ENCODE measurements at places on chromosomes 5 and 9.
A peak's percentile ranks its signal among the peaks of the same experiment; 100 is the strongest.

DNA sequence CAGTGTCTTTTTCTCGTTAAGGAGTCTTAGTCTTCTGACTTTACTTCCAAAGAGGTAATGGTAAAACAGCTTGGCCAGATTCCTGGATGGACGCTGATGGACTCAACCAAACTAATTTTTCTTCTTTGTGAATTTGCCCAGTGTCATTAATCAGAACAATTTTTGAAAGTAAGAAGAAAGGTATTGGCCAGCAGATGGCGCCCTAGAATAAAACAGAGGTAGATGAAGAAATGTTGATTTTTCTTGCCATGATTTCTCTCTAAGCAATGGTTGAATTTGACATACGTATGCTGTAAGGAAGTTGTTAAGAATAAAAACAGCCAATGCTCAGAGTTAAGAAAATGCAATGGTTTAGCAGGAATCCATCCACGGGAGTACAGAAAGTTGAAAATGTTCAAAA, 500.0 kb downstream of the DIRAS2 start:
- DNase-seq: peak; percentile 84

DNA sequence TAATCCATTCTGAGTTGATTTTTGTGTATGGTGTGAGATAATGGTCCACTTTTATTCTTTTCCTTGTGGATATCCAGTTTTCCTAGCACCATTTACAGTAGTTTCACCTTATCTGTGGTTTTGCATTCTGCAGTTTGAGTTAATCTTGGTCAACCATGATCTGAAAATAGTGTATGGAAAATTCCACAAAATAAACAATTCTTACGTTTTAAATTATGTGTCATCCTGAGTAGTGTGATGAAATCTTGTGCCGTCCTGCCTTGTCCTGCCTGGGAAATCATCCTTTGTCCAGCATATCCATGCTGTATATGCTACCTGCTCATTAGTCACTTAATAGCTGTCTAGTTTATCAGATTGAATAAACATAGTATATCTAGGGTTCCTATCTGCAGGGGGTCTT, 42.1 kb downstream of the CDC42SE2 start:
- no peak for DNase-seq

DNA sequence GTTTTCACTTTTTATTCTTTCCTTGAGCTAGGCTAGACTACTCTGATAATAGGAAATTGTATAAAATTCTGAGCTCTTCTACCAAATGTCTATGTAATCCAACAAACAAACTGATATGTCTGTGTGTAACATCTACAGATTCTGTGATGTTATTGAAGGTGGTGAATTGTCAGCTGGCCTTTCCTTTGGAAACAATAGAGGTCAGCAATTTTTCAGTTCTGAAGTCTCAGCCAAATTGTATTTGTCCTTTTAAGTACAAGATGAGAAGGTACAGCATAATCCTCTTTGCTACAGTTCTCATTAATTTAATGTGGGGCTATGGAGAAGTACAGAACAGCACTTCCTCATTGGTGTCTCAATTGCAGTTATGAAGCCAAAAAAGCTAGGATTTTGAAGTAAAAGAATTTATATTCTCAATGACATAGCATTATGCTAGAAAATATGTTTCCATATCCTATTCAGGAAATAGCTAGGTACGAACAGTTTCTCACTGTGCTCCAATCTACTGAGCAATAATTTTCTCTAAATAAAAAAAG, 198.0 kb downstream of the HINT1 start:
- no peak for DNase-seq

GRCh38 chr9:83596899-83597504, 25.9 kb upstream of the IDNK start:
- peak; percentile 21 for DNase-seq

GRCh38 chr9:72935595-72935994, 17.3 kb downstream of the ALDH1A1 start:
- DNase-seq: no peak

DNA sequence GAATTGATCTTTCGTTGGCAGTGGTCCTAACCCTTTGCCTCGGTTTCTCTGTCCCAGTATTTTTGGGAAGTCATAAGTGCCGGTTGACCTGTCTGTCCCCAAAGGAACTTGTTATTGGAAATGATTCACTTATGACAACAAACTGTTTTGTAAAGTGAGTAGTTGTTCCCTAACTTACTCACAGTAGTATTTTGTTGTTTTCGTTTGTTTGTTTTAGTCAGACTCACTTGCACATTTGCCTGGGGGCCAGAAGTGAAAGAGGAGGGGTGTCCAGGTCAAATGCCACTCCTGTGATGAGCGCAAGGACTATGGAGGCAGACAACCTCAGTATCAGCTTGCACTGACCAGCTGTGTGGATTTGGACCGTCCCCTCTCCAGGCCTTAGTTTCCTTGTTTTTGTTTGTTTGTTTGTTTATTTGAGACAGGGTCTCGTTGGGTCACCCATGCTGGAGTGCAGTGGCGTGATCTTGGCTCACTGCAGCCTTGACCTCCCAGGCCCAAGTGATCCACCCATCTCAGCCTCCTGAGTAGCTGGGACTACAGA, 47.3 kb downstream of the ANKRD55 start:
- DNase-seq: no peak

DNA sequence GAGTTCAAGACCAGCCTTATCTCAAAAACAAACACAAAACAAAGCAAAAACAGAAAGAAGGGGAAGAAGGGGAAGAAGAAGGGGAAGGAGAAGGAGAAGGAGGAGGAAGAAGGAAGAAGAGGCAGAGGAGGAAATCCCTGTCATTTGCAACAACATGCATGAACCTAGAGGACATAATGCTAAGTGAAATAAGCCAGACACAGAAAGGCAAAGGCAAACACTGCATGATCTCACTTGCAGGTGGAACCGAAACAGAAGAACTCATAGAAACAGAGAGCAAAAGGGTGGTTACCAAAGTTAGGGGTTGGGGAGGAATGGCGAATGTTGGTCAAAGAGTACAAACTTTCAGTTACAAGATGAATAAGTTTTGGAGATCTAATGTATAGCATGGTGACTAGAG, 135.4 kb downstream of the UGCG start:
- no peak for DNase-seq

GRCh38 chr5:180018347-180019060, 53.1 kb downstream of the RNF130 start:
- DNase-seq: no peak

DNA sequence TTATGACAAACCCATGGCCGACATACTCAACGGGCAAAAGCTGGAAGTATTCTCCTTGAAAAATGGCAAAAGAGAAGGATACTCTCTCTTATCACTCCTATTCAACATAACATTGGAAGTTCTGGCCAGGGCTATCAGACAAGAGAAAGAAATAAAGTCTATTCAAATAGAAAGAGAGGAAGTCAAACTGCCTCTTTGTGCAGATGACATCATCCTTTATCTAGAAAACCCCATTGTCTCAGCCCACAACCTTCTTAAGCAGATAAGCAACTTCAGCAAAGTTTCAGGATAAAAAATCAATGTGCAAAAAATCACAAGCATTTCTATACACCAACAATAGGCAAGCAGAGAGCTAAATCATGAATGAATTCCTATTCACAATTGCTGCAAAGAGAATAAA, 1799.9 kb upstream of the ACO1 start:
- no peak for DNase-seq

- DNase-seq: no peak
Measured at GRCh38 chr5:76403766-76404222, 709 bp downstream of the IQGAP2 start.

DNA sequence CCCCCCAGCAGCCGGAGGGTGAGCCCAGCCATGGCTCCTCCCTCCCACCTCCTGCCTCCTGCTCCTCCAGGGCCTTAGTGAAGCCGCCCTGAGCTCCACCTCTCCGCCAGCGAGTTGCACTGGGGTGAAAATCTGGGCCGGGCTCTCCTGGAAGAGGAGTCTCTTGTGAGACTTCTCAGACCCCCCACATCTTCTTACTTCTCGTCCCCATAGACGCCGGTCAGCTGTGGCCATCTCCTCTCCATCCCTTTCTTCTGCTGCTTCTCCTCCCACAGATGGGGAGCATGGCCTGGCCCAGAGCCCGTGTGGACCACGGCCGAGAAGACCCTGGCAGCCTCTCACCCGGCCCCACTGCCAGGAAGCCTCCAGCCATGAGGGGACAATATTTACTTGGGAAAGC, 17.3 kb downstream of the OLFM1 start:
- DNase-seq: no peak

DNA sequence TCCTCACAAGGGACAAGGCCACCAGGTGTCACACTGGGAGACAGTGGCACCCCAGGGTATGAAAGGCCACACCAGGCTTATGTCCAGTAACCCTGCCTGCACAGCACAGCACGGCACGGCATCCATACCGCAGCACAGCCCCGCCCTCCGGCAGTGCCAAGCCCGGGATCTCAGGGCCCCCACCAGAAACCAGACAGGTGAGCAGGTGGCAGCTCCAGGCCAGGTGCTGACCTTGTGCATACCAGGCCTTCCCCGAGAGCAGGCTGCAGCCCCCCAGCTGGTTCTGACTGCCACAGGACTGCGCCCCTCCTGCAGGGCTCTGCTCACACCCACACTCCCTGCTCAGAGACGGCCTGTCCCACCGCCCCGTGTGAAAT, 56.5 kb downstream of the ADAMTS2 start:
- no peak for DNase-seq

- no peak for DNase-seq
Measured at GRCh38 chr5:167820101-167820990, 471.1 kb upstream of the WWC1 start.

- DNase-seq: peak; percentile 37
Measured at GRCh38 chr9:20623021-20623747, 885 bp upstream of the MLLT3 start.

DNA sequence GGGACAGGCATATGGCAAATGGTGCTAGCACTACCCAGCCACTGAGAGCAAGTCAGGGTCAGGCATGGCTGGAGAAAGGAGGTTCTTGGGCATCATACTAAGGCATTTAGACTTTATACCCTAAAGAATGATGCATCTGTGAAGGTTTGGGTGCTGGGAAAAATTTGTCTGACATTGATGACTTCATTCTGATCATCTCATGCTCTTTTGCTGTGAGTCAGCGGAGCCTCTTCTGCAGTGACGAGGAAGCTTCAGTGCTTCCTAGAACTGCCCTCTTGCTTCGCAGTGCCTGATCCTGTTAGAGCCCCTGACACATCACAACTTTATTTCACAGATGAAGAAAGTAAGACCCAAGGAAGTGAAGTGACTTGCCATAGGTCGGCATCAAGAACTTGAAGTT, 266.6 kb upstream of the GAS1 start:
- no peak for DNase-seq

GRCh38 chr9:21626493-21626892, 144.4 kb upstream of the IFNE start:
- no peak for DNase-seq

- no peak for DNase-seq
Measured at GRCh38 chr9:108225149-108225800, 630.5 kb downstream of the ACTL7B start.

DNA sequence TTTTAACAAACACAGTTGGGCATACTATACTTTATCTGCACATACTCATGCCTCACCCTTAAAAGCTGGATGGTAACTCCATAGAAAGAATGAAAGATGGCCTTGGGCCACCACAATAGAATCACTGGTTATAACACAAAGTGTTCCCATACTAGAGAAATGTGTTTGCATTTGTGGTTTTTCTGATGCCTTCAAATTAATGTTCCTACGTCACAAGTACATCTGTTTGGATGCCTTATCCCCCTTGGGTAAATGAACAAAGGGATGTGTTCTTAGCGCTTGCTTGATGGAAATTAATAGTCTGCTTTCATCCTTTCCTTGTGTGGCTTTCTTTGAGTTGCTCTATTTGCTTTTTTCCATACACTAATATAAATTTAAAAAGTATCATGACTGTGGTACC, 291.1 kb upstream of the PDE4D start:
- DNase-seq: no peak

GRCh38 chr9:19690128-19690527, 98.7 kb downstream of the SLC24A2 start:
- DNase-seq: no peak

DNA sequence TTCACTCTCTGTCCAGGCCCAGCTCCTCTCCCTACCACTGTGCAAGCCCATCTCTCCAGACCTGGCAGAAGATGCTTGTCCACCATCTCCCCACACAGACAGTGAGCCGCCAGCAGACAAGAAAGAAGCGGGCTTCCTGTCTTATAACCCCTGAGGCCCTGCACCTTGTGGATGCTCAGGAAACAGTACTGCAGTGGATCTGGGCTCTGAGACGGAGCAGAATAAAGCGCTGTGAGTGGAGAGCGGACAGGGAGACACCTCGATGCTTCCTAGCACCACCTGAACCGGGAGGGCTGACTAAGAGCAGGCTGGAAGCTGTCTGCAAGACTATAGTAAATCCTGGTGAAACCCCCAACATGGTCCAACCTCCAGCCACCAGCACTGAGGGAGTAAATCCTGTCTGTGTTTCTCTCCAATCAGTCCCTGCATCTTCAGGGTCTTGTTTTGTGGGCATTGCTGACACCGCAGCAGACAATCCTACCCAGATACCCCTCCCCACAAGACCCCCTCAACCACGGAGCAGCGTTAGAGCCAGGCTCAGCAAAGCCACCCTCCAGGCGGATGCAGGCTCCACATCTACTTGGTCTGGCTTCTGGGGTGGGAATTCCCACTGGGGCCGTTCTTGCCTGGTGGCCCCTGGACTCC, 18.7 kb downstream of the ORM2 start:
- DNase-seq: no peak

- no peak for DNase-seq
Measured at GRCh38 chr9:137315581-137316011, 13.5 kb upstream of the NRARP start.

- no peak for DNase-seq
Measured at GRCh38 chr5:139251281-139251687, 42.3 kb upstream of the MATR3 start.

GRCh38 chr9:124839612-124840299, 13.5 kb upstream of the WDR38 start:
- peak; percentile 72 for DNase-seq

DNA sequence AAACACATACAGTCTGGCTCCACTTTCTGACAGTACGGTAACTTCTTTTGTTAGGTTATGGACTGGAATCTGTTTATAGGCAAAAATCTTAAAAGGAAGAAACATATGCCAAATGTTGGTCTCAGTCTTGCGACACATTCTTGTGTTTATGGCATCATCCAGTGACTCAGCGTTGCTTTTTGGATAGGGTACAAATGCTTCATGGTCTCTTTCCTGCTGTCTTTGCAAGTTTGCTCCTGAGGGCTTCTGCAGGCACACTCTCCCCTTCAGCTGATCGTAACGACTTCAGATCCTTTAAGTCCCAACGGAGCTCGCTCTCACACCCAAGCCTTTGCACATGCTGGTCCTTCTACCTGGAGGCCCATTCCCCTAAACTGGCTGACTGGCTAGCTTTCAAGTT, 23.6 kb upstream of the TNFSF8 start:
- DNase-seq: no peak

DNA sequence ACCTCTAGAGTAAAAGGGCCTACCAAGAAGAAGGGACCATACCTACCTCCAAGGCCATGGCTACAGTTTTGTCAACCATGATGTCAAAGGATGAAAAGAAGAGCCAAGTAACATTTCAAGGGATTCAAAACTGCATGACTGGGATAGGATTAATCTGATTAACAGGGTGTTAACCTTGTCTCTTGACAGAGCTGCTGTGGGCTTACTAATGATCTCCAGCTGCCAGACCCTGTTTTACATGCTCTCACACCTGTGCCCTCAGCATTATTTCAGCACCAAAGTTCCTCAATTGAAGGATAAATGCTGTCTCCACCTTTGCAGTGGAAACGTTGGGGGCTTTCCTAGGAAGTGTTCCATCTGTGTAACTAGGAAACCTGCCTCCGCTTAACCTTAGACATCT, 78.3 kb downstream of the DMAC1 start:
- DNase-seq: no peak
